ENCODE measurements at places on chromosomes 2 and 18. TPM values are rescaled to one million over a fixed set of nuclear protein-coding genes. Genes with fewer than 3 reads are reported as not detected.

ARHGEF4 gene
- total RNA-seq: 9.4 TPM

SLC19A3 gene
- 349 TPM for total RNA-seq

DNA sequence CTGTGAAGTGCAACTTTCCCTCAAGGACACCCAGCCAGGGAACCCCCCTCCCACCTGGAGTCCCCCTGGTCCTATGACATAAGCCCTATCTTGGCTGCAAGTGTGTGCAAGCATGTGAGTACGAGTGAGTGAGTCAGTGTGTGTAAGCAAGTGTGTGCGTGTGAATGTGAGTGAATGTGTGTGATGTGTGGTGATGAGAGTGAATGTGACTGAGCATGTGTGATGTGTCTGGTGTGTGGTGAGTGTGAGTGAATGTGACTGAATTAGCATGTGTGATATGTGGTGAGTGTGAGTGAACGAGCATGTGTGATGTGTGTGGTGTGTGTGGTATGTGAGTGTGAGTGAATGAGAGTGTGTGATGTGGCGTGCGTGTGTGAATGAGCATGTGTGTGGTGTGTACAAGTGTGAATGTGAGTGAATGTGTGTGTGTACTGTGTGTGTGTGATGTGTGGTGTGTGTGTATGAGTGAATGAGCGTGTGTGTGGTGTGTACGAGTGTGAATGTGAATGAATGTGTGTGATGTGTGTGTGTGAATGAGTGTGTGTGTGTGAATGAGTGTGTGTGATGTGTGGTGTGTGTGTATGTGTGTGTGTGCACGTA, 68.8 kb upstream of the SMAD7 start:
- peak; percentile 86 for DNase-seq

- no peak for DNase-seq
Observed at GRCh38 chr18:79491081-79491551, 95.4 kb downstream of the NFATC1 start.
